Panc1 (cell line): ENCODE measurements at places on chromosomes 11 and 22. TPM values are rescaled to one million over a fixed set of nuclear protein-coding genes. Genes with fewer than 3 reads are reported as not detected.

CKAP5 gene
- 191 TPM for total RNA-seq

PNPLA3 gene
- total RNA-seq: 4.9 TPM

GRCh38 chr11:93850594-93851018 lies at the start of gene VSTM5:
VSTM5 (minus strand) TSS chr11:93850618; CDS start chr11:93850502, 116 bp downstream.
- no peak for DNase-seq

DNA sequence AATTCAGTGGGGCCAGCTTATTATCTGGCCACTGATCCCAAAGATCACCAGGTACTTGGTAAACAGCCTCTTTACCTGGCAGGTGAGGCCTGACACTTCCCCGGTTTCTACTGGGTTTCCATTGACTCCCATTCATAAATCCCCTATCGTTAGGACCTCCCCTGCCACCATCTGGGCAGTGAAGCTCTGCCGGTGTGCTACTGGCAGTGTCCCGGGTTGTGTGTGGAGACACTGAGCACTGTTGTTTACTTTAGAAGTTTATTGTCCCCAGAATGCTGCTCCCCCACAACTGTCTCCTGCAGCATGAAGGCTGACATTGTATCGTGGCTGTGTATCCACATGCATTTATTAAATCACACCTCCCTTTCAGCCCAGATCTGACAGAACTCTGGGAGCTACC lies 142.7 kb downstream of the WNT7B start:
- DNase-seq: no peak

DNA sequence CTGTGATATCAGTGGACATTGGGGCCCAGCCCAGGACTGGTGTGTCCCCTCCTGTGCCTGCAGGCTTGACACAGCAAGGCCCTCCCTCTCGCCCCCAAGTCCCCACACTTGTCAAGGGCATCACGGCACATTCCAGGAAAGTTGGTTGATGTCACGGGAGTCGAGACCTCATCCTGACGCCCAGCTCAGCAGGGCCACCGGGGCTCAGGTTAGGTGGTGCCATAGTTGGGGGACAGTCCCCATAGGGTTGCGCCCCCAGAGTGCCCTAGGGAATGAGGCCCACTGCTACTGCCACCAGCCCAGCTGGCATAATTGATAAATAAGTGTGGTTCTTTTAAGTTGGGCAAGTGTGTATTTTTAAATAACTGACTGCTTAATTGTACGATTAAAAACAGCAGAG lies 28.3 kb upstream of the GRAMD4 start:
- DNase-seq: no peak

DNA sequence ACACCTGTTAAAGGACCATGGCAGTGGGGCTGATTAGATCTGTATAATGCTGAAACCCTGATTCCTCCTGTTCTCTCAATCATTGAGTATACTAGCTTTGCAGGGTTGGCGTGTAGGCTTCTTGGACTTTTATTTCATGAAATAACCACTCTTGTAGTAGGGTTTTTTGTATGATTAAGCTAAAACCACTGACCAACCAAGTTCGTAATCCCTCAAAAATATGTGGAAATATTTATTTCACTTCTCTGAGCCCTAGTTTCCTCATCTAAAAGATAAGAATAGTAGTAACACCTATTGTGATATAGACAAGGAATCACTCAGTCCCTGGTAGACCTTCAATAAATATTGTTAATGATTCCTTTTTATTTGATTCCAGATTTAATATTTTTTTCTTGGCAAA lies 4.2 kb downstream of the API5 start:
- no peak for DNase-seq

DNA sequence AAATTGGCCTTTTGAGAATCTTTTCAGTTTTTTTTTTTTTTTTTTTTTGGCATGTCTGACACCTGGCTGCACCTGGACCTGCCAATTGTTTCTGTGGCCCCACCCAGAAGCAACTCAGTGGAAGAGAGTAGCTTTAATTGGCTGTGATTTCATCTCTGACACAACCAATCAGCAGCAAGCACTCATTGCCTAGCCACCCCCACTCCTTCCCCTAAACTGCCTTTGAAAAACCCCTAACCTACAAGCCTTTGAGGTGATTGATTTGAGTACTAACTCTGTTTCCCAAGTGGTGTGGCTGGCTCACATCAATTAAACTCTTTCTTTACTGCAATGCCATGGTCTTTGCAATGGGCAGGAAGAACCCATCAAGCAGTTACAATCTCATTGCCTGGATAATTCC lies 98.2 kb upstream of the CHORDC1 start:
- DNase-seq: no peak

- DNase-seq: no peak
Measured at GRCh38 chr11:6856871-6857270, 6.0 kb upstream of the OR10A2 start.

OR5T3 gene
- not detected for total RNA-seq

DNA sequence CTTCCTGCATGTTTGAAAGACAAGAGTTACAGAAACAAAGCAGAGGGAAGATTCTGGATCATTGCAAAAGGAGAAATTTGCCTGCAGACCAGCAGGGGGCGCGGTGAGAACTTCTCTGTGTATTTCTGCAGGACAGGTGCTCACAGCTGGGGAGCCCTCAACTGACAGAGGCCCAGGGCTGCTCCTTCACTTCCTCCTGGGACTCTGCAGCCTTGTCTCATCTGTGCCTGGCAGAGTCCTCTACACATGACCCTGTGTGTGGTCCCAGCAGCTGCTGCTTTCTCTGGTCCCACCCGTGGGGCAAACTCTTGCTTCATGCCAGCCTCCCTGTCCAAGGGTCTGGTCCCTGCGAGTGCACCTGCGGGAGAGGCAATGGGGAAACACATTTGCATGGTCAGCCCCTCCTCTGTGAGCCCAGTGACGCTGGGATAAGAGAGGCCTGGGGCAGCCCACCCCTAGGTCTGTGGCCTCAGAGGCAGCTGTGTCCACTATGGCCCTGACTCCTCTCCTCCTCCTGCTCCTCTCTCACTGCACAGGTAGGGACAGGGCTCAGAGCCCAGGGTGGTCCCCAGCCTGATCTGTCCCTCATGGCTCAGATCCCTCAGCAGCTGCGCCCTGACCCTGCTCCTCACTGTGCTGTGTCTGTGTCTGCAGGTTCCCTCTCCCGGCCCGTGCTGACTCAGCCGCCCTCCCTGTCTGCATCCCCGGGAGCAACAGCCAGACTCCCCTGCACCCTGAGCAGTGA lies 43.2 kb upstream of the VPREB1 start:
- DNase-seq: no peak

GRCh38 chr11:18429332-18429731 lies 17.2 kb downstream of the LDHC start:
- no peak for DNase-seq

DNA sequence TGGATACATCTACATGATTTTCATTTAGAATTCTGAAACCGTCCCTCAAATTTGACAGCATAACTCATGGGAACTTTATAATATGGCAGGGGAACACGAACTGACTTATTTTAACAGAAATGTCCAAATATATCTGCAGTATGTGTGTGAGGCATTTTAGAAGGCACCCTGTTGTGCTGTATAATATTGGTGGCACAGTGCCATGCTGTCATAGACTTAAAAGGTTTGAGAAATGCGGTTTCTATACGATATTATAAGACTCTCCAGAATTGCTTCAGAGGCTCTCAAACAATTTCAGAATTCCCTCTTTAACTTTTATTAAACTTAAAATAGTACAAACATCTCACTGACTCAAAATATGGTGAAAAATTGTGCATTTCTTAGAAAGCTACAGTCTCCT lies 181.6 kb downstream of the MSANTD4 start:
- DNase-seq: no peak
